ENCODE measurements at places on chromosomes 1 and 21.

GRCh38 chr1:43453442-43454269 is at the start of gene HYI:
HYI (minus strand) TSS chr1:43453931; CDS start chr1:43453793, 138 bp downstream.
- DNase-seq, result peak; percentile 85

DNA sequence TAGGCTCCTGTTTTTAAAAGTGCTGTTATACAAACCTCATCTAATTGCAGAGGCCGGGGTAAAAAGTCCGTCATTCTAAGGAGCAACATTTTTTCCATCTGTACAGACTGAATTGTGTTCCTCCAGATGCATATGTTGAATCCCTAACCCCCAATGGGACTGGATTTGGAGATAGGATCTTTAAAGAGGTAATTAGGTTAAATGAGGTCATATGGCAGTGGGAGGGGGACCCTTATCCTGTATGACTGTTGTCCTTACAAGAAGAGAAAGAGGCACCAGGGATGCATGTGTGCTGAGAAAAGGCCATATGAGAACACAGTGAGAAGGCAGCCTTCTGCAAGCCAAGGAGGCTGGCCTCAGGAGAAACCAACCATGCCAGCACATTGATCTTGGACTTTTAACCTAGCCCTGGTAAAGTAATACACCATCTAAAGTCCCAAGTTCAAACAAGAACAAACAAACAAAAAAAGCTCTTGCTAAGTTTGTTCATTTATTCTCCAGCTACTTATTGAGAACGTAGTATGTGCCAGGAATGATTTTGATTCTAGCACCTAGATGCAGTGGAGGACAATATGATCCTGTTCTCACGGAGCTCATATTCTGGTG is 352.4 kb downstream of the NTNG1 start:
- DNase-seq, result no peak

DNA sequence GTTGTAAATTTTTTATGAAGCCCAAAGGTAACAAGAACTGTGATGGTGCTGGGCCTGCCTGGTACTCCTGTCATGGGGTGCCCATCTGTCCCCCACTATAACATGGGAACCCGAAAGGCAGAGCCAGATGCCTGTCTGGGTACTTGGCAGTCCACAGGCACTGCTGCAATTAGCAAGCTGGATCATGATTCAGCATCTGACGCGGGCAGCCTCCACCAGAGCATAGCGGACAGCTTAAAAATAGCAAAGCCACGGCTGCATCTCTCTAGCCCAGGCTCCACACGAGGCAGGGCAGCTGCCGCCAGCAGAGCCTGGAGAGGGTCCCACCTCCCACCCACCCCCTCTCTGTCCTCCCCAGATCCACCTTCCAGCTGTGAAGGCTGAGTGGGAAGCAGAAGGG is 22.9 kb downstream of the SUSD4 start:
- no peak for DNase-seq

DNA sequence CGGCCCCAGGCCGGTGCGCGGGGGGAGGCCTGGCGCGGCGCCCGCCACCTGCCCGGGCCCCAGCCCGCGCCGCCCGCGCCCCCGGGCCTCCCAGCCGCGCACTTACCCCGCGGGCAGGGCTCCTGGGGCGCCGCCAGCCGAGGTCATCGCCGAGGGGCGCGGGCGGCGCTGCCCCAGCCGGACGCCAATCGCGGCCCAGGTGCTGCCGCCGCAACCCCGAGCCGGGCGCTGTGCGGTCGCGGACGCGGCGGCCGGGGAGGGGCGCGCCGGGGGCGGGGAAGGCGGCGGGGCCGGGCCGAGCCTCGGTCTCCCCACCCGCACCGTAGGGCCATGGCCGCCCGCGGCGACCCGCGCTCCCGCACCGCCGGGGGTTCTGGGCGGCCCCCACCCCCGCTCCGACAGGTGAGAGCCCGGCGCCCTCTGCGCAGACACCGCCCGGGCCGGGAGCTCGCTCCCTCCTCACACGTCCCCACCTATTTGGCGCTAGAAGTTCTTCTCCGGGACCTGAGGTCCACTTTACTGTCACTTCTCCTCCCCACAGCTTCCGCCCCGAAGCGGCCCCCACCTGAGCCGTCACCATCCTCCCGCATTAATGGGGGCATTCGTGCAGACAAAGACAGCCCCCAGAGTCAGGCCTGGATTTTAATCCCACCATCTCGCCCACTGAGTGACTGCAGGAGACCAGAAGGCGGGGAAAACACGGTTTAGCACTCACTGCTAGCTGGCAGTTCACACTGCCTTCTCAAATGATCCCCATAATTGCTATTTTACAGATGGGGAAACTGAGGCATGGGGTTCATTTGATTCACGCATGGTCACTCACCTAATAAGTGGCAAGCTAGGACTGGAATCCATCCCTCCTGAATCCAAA is at the start of gene TTC39A:
Gene TTC39A (minus strand): TSS at position 232 of the 871 bp plus-strand sequence. CDS start 85 bp downstream, at position 147.
- no peak for DNase-seq

DNA sequence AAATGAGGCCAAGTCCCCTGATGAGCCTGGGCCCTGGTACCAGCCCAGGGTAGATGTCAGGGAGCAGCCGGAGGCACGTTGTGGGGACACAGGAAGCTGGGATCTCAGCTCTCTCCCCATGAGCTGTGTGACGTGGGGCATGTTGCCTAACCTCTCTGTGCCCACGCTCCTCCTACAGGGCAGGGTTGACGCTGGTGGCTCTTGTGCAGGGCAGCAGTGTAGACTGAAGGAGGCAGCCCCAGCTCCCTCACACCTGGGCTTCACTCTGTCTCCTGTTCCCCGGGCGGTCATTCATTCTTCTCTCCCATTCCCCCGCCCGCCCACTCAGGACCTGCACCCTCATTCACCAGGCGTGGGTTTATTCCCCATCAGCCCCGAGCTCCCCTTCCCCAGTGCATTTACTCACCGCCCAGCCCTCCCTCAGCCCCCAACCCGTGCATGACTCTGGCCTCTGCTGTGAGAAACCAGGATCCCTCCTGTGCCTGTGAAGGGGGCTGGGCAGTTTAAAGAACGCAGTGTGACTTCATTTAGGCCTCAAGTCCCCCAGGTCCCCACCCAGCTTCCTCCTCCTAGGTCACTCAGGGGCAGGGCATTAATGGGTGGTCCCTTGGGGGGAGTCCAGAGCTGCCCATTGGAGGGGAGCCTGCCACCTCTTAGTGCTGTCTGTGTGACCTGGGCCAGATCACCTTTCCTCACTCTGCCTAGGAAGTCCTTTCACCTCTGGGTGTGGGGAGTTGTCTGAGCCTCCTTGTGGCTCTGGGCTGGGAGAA is 285.7 kb downstream of the PTPRU start:
- DNase-seq, result no peak

All from midbrain (tissue), 1 donor.